Suppressor macrophage (primary cell): ENCODE measurements at places on chromosomes 4 and X.
A peak's percentile ranks its signal among the peaks of the same experiment; 100 is the strongest.

- DNase-seq = peak; percentile 58
Measured at GRCh38 chrX:103918050-103918449, 44.4 kb upstream of the TMSB15B start.

GRCh38 chr4:137664416-137664815 lies 132.1 kb upstream of the PCDH18 start:
- DNase-seq = no peak

DNA sequence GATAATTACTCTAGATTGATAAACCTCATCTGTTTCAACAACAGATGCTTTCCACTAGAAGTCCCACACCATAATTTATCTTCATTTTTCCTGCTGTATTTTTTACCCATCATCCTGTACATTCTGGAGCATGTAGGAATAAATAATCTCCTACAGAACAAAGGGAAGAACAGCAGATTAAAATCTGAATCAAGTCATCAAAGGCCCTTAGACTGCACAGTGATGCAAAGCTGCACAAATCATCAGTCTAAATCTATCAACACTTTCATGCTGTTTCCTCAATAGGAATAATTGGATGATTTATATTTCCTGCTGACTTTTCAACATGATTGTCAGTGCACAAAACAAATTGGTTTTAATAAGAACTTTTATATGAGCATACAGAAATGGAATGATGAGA lies 1143.9 kb downstream of the STIM2 start:
- DNase-seq = no peak

GRCh38 chrX:124212622-124213021 lies 119.8 kb upstream of the TEX13D start:
- DNase-seq = no peak

GRCh38 chr4:98873059-98873458 lies 55.9 kb downstream of the EIF4E start:
- no peak for DNase-seq

GRCh38 chrX:42096265-42096920 lies 173.0 kb upstream of the CASK start:
- DNase-seq = no peak

DNA sequence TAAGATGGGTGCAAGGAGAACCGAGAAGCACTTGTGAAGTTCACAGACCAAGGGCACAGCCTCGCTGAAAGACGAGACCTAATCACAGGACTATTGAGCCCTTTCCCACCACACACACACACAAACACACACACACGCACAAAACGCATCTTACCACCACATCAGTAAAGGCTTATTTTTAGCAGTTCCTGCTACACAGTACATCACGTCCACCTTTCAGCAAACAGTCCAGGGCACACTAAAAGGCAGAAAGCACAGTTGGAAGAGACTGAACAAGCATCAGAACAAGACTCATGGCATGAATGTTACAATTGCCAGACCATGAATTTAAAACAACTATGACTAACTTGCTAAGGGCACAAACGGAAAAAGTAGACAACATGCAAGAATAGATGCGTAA lies 83.6 kb upstream of the MAPK10 start:
- no peak for DNase-seq
